ENCODE measurements at places on chromosomes 7 and 10. TPM values are rescaled to one million over a fixed set of nuclear protein-coding genes. Genes with fewer than 3 reads are reported as not detected.

The NKX2-3 gene
- not detected for total RNA-seq

The CUZD1 gene
- total RNA-seq = 1.4 TPM

The CHST15 gene
- total RNA-seq = 24.2 TPM

The IPMK gene
- 5.6 TPM for total RNA-seq

DNA sequence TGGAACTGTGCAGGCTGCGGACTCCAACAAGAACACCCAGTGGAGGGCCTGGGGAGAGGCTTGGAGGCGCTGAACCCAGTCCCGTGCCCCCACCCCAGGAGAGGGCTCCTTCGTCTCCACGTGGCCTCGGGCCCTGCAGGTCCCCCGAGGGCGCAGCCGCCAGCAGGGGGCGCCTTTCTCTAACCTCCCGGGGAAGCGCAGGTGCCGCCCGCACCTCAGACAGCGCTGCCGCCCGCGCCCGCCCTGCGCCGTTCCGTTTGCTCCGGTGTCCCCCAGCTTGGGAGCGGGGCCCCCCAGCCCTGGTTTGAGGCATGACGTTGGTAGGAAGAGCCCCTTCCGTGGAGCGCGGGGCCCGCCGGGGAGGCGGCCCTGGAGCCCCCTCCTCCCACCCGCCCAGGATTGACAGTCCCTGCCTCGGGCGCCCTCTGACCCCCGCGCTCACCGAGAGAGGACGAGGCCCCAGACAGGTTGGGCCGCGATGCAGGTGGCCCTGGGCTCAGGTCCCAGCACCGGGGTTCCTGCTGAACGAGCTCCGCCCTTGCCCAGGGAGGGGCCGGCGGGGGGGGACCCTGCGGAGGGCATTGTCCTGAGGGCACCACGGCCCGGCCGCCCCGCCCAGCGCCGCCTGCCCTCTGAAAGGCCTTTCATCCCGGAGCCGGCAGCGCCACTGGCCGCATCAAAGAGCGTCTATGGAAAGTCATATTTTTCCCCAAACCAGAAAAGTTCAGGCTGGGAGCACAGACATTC lies 42.8 kb downstream of the FOXL3 start:
- DNase-seq = peak; percentile 19

- DNase-seq = no peak
These were observed 179.5 kb upstream of the PLXNA4 start for GRCh38 chr7:132755538-132756483.

DNA sequence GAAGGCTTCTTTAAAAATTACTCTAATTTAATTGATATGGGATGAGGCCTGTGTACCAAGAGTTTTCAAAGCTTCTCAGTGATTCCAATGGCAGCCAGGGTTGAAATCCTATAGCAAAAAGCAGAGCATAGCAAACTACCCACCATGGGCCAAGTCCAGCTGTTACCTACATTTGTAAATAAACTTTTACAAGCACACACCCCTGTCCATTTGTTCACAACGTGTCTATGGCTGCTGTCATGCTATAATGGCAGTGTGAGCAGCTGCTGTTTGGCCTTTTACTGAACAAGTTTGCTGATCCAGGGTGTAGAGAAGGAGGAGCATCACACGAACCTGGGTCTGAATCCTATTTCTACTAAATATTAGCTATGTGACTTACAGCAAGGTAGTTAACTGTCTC lies 50.0 kb downstream of the NPY start:
- DNase-seq = no peak

- no peak for DNase-seq
These were observed 11.8 kb downstream of the SLC25A13 start for GRCh38 chr7:96310110-96310509.

- DNase-seq = no peak
These were observed 112.5 kb downstream of the ZMIZ1 start for GRCh38 chr10:79181227-79181626.

- no peak for DNase-seq
These were observed 28.5 kb downstream of the ZMIZ1 start for GRCh38 chr10:79097021-79097872.

DNA sequence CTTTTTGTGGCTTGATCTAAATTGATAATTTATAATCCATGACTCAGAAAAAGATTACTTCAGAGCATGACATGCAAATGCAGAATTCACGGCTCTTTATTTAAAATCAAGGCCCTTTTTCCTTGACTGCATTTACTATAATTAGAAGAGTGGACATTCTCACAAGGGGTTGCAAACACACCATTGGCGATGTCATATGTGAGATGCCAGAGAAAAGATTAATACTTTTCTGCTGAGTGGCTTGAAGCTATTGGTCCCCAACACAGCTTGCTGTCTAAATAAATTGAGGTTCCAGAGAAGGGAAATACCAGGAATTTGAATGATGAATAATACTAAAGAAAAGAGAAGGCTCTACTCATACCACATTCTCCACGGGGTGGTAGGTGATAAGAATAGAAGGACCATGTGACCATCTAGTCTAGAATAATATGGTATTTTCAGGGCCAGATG lies 78.7 kb upstream of the ARID5B start:
- DNase-seq = no peak

DNA sequence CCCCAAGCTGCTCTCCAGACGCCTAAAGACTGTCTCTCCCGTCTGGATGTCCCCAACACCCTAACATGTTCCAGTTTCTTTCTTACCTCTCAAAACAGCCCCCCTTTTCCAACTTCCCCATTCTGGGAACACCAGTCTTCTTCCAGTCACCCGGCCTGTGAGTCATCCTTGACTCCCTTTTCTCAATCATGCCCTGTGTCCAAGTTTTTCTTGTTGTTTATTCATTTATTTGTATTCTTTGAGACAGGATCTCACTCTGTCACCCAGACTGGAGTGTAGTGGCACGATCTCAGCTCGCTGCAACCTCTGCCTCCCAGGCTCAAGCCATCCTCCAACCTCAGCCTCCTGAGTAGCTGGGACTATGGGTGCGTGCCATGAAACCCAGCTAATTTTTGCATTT lies 15.6 kb downstream of the SNX10 start:
- DNase-seq = peak; percentile 38

All from kidney epithelial cell (primary cell).